ENCODE measurements at places on chromosomes 6 and 20.

DNA sequence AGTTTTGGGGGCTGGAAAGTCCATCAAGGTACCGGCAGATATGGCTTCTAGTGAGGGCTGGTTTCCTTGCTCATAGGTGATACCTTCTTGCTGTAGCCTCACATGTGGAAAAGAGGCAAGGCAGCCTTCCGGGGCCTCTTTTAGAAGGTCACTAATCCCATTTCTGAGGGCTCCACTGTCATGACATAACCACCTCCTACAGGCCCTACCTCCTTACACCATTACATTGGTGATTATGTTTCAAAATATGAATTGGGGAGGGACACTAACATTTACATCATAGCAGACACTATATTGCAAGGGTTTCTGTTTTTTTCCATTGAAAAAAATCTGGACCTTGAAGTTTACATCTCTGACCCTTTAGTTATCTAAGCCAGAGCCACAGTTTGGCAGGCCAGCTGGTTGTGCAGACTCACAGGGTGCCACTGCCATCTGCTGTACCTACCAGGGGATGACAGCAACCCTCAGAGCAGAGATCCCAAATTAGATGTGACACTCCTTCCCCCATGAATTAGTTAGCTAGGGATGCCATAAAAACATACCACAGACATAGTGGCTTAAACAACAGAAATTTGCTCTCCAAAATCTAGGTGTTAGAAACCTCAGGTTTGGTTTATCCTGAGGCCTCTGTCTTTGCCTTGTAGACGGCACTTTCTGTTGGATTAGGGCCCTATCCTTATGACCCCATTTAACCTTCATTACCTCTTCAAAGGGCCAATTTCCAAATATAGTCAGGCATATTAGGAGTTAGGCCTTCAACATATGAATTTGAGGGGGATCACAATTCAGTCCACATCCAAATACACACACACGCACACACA lies 166.4 kb upstream of the RNF217 start:
- no peak for DNase-seq

DNA sequence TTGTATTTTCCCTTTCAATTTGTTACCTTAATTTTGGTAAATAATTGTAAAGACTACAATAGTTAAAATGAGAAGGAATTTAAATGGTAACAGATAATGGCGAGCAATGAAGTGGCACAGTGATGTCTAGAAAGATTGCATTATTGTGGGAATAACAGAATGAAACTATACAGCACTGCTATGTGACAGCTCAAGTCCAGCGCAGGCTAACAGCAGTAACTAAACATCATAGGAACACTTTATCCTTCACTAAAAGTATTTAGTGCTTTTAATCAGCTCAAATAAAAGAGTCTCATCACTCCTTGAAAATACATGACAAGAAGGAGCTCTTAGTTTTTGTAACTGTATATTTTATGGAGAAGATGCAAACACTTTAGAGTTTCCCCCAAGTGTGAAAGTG lies 190.8 kb downstream of the TENT5A start:
- DNase-seq = no peak

DNA sequence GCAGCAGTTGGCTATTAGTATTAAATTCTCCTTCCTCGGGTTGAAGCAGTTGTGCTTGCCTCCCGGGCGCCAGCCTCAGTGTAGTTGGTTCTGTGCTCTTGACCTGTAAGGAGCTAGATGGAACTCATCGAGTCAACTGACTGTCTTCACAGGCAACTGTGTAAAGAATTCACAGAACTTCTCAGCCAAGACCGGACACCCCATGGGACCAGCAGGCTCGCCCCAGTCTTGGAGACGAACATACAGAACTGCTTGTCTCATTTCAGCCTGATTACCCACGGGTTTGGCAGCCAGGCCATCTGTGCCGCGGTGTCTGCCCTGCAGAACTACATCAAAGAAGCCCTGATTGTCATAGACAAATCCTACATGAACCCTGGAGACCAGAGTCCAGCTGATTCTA lies 8.5 kb downstream of the TFAP2C start:
- no peak for DNase-seq

DNA sequence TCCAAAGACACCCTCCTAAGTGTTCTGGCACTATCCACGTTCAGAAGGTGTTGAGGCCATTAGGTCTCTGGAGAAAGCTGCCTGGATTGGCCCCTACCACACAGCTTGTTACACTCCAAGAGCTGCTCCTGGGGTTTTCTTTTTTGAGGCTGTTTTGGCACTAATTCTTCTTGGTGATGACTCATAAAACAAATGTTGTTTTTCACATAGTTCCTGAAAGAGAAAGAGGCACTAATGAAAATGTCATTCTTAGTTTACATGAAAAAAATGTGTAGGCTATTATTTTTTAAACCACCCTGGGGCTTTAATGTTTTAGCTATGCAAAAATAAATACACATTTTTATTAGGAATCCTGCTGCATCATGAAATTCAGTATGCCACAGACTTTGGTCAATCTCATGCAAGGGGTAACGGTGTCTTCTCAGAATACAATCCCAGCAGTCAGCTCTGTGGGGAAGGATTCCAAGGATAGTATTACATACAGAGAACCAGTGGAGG lies 38.1 kb downstream of the TBPL1 start:
- DNase-seq = no peak

GRCh38 chr20:20272686-20273085 lies 95.2 kb upstream of the INSM1 start:
- DNase-seq = no peak

DNA sequence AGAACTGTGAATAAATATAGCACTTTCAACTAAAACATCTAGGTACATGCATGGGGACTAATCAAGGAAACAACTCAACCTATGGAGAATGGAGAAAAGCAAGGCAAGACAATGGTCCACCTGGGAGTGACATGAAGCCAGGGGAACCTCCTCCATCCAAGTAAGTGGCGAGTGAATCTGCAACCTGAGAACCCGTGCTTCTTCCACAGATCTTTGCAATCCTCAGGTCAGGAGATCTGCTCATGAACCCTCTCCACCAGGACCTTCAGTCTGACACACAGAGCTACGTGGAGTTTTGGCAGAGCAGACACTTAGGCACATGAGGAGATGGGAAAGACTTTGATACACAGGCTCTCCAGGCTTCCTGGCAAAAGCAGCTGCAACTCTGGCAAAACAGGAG lies 58.8 kb upstream of the KHDRBS2 start:
- no peak for DNase-seq

DNA sequence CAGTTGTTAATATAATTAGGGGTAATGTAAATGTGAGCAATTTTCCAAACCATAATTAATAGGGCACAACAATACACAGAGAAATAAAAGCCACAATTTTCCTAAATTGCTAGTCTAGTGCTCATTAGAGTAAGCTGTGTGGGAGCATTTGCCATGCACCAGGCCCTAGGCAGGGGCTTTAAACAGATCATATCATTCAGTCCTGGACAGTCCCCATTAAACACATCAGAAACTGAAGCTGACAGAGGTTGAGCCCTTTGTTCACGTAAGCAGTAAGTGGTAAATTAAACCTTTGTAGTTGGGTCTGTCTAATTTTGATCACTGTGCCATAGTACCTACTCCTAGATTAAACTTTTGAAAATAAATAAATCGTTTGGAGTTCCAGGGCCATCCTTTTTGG lies 931.1 kb downstream of the C6orf118 start:
- DNase-seq = no peak

- no peak for DNase-seq
These were observed 24.8 kb upstream of the VSTM2L start for GRCh38 chr20:37877832-37878772.

DNA sequence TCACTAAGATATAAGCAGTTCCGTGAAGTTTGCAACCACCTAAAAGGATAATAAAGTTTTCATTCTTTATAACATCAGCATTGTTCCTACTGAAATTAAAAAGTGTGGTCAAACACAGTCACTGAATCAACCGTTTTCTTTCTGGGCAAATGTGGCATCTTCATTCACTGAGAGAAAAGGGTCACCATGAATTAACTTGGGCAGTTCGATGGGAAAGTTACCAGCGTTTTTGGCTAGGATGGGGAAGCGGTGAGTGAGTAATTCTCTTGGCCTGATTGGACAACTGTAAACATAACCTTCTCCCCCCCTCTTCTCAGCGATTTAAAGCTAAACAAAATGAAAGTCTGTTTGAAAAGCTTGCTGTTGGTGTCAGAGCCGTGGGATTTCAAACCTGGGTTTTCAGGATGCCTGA lies 181.8 kb downstream of the SASH1 start:
- DNase-seq = no peak

GRCh38 chr6:33314515-33314942 lies 651 bp upstream of the TAPBP start:
- DNase-seq = peak; percentile 41

GRCh38 chr20:57707849-57708693 lies 1.7 kb downstream of the PMEPA1 start:
- no peak for DNase-seq

DNA sequence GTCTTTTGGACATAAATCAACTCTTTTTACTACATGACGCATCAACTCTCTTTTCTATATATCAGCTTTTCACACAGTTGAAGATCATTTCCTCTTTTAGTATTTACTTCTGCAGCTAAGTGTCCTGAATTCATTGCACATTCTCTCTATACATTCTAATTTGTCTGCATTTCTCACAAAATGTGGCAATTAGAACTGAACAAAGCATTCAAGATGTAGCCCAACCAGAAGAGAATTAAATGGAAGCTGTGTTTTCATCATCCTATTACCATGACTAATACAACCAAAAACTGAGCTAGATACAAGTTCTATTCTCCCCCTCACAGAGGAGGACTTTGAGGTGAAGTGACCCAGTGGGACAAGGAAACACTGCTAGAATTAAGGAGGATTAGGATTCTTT lies 86.9 kb downstream of the PLCG1 start:
- DNase-seq = no peak

DNA sequence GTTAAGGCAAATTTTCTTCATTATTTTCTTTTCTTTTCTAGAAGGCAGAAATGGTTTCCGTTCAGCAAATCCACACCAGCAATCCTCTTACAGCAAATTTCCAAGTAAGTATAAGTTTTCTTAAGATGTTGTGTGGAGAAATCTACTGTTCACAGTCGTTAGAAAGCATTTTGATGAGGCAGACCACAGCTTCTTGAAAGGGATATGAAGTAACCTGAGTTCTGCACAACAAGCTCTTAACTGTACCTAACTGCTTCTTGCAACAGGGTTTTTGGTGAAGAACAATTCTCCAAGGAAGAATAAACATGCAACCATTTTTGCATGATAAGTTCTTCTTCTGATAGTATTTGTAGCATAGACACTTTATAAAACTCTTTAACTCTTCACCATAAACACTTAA lies 45.3 kb upstream of the STXBP5 start:
- no peak for DNase-seq

GRCh38 chr6:62362097-62362496 lies 76.1 kb upstream of the KHDRBS2 start:
- no peak for DNase-seq

- no peak for DNase-seq
These were observed 971.3 kb upstream of the DEFB115 start for GRCh38 chr20:30286157-30286556.

DNA sequence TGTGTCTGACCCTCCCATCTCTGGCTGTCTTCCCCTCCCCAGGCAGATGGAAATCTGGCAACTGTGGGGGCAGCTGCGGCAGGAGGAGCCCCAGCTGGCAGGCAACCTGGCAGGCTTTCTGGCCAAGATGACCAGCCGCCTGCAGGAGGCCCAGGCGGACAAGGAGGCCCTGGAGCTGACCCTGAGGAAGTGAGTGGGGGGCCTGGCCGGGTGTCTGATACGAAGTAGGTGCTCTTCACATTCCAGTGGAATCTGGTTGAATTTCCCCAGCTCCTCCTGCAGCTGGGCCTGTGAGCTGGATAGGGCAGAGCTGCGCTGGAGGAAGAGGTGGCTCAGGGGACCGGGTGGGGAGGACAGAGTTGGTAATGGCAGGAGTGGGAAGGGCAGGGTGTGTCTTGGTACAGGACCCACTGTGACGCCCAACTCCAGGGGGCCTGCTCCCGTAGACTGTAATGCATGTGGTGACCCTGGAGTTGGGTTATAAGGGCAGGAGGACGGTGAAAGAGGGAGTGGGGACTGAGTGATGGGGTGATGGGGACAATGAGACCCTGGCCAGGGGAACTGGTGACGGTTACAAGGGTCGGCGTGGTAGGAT lies 19.7 kb downstream of the RAB44 start:
- no peak for DNase-seq

DNA sequence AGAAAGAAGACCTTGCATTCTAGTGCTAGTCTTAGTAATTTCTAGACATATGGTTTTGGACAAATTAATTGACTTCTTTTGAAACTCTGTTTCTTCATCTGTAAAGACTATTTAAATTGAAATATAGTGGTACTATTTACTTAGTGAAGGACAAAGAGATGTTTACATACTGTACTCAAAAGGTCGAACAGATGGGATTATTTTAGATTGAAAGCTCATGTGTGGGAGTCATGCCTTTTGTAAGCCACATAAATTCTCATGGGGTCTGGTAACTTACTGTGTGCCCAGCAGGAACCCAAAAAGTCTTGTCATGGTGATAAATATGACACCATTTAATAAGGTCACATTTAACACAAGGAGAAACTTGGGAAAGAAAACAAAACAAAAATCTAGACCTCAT lies 368.2 kb upstream of the CITED2 start:
- no peak for DNase-seq

DNA sequence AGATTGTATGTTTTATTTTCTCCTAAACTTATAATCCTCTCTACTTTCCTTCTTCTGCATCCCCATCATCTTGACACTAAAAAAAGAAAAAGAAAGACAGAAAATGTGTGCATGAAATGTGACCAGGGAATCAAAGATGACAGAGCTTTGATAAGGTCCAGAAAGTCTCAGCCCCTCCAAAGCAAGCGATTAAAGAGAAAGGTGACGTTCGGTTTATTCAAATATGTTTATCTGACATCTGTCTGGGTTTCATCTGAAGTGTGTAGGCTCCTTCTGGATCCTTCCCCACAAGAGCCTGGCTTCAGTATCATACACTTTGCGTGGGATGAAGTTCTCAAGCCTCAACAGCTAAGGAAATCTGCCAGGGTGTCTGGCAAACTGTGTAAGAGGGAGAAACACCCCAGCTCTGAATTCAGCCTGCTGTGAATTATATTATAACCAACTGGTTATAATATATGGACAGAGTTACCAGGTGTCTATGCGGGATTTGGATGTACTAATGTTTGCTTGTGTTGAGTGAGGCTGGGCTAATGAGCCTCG lies 263.0 kb downstream of the ZNF217 start:
- peak; percentile 30 for DNase-seq

GRCh38 chr6:12962987-12963386 lies 246.4 kb downstream of the PHACTR1 start:
- DNase-seq = no peak

Measured in PC-9 (cell line).